ENCODE measurements at places on chromosomes 4 and X.

DNA sequence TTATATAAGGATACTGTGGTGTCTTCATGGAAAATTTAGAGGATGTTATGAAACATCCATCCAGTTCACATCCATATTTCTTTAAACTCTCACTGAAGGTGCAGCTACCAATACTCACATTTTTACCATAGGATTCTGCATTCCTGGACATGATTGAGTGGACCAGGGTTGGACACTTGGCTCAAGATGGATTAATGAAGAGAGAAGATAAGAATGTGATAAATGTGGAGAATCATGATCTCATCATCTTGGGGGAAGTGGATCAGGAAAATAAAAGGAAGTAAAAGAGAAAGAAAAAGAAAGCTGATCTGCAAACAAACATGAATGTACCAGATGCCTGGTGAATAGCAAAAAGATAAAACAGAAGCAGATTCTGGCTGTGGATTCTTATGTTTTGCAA lies 175.4 kb downstream of the NPFFR2 start:
- no peak for DNase-seq

- no peak for DNase-seq
Measured at GRCh38 chr4:73998040-73999011, at the start of gene CXCL5. CXCL5 (minus strand) TSS chr4:73998677; CDS start chr4:73998581, 96 bp downstream.

GRCh38 chr4:157898836-157899605 lies 273.8 kb downstream of the GASK1B start:
- DNase-seq, result no peak

DNA sequence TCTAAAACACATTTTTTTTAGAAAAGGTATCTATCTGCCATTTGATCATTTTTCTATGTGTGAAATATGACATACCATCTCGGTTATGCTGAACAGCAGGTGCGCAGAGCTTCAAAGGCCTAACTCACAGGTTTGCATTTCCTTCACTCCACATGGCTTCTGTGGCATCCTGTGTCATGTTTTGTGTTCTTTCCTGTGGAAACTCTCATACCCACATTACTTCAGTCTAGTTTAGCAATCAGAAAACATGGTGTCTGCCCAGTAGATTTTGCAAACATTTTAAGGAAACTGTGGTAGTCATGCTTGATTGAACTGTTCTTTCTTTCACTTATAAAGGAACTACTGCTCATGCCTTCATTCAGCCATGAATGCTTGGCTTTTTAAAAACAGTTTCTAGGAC lies 11.3 kb upstream of the ARAP2 start:
- no peak for DNase-seq

DNA sequence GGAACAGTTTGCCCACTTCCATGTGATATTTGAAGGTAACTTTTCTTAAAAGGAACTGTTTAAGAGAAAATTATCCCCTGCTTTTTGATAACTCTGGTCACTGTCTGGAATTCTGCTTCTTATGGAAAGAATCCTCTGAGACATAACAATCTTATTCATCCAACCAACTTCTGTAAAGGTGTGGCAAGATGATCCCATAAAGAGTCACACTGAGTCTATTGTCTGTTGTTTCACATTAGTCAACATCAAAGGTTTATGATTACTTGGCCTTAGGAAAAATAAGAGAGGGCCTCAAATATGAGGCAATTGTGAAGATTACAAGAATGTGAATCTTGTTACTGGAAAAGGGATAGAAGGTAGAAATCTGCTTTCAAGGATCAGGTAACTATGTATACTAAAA lies 88.0 kb upstream of the MAGEB18 start:
- DNase-seq, result no peak

Data from stimulated activated CD8-positive, alpha-beta memory T cell treated with anti-CD3 and anti-CD28 coated beads, Interleukin-15, amount 100 ng/mL, for 24 hours (primary cell).